ENCODE measurements at places on chromosomes 2 and 18. TPM values are rescaled to one million over a fixed set of nuclear protein-coding genes. Genes with fewer than 3 reads are reported as not detected.

- no peak for ATAC-seq
These were observed 2.5 kb upstream of the DNAJC10 start for GRCh38 chr2:182713601-182714000.

- no peak for ATAC-seq
These were observed 42.5 kb downstream of the MYO7B start for GRCh38 chr2:127577973-127578372.

- peak; percentile 44 for ATAC-seq
These were observed 2.3 kb upstream of the MAL start for GRCh38 chr2:95023222-95023597.

GRCh38 chr2:29009711-29010677, 28.9 kb downstream of the TOGARAM2 start:
- no peak for ATAC-seq

GRCh38 chr2:15858466-15858865, 81.9 kb upstream of the MYCN start:
- ATAC-seq, result no peak

DNA sequence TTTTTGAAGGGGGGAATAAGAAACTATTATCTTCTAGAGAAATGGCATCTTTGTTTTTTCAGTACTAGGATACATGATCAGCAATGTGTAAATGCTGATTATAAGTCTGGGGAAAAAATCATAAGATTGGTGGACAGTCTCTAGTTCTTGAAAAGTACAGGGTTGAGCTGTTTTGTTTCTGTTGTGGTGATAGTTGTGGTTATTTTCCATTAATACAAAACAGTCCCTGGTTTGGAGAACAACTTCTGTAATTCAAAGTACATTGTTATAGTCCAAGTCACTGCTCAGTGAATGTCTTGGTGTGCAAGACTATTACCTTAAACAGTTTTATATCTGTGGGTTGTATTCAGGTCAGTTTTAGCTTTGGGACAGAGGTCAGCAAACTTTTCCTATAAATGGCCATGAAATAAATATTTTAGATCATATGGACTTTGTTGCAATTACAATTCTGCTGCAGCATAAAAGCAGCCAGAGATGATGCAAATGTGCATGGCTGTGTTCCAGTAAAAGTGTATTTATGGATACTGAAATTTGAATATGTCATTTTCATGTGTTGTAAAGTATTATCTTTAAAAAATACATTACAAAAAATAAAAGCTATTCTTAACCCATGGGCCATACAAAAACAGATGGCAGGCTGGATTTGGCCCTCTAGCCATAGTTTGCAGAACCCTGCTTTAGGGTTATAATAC, 111.0 kb downstream of the CERS6 start:
- ATAC-seq, result no peak

GRCh38 chr2:212677466-212677865, 138.9 kb upstream of the ERBB4 start:
- no peak for ATAC-seq

DNA sequence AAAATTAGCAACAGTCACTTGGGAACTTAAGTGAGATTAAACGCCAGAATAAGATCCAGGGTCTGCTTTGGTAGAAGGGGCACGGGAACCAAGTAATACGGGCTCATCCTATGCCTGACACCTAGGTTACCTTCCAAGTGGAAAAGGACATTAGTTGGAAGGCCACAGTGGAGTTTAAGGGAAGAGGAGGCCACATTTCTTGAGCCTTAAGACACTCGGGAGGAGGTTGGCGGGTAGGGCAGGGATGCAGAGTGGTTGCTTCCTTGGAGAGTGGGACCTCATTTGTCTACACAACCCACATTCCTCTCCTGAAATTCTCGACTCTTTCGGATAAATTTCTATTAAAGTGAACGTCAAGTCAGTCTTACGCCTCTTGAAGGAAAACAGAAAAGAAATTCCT, 510 bp upstream of the DNAH6 start:
- no peak for ATAC-seq

GRCh38 chr18:76914314-76914713, 92.0 kb downstream of the ZNF236 start:
- no peak for ATAC-seq

Gene EFEMP1
- total RNA-seq, result not detected

DNA sequence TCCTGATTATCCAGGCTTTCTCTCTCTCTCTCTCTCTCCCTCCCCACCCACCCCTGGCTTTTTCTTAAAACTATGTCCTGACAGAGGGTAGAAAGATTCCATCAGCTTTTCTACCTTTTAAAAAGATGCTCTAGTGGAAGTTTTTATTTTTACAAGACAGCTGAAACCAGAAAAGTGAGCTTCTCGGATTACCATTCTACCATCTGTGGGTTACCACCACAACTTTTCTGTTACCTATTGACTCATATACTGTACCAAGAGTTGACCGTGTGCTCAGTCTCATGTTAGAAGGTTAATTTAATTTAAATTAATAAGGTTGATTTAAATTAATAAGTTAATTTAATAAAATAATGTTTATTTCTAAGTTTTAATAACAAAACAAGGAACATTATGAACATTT, 137.6 kb downstream of the UPP2 start:
- no peak for ATAC-seq

Gene SCTR
- not detected for total RNA-seq

GRCh38 chr2:191382801-191383200, 137.6 kb downstream of the MYO1B start:
- ATAC-seq, result no peak

DNA sequence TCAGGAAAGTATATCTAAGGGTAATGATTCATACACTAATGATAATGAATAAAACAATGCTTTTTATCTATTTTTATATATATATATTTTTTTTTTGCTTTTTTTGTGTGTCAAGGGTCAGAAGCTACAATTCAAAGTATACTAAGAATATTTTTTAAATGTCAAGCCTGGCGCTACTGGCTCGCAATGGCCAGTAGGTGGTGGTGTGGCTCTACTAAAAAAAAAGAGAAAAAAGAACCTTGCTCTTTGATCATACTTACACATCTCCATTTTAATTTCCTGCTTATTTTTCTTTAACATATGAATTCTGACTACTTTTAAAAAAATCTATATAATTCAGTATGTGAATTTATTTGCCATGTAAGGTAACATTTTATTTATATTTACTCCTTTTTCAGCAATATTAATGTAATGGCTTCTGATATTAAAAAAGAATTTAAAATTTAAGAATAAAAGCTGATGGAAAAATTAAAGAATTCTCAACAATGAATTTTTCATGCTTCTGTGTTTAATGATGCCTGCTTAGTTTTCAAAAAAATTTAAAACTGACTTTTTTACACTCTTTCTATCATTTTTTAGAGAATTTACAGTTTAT, 232.9 kb downstream of the GULP1 start:
- ATAC-seq, result no peak

DNA sequence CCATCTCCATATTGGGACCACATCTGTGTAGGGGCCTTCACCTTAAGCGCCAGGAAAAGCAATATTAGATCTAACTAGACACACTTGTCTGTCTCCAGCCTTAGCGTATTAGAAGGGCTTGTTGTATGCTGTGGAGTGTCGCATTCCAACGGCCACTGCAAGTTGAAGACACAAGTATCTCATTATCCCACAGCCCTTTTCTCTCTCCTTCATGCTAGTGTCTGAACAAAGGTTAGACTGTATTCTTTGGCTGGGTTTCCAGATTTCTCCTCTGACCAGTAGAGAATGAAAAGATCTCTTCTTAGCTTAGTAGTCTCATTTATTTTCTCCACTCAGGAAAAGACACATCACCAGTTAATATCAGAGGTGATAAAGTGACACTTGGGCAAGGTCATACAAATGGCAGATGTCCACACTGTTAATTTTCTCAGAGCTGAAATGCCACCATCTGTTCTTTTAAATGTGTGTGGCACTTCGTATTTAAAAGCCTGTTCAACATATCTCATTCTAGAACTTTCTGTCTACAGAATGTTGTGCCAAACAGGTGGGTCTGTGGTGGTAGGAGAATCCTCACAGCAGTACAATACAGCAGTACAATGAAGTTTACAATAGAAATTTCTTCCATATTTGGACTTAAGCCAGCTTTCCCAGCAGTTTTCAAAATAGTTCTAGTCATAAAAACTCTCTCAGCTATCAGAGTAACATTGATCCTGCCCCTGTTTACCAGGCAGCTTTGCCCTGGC, 94.0 kb upstream of the ITGA6 start:
- no peak for ATAC-seq

Gene CACNB4
- 0.16 TPM for total RNA-seq

Gene CRYGC
- total RNA-seq, result not detected

GRCh38 chr2:120821446-120822160, 85.9 kb downstream of the GLI2 start:
- no peak for ATAC-seq

Gene AQP12A
- total RNA-seq, result not detected

DNA sequence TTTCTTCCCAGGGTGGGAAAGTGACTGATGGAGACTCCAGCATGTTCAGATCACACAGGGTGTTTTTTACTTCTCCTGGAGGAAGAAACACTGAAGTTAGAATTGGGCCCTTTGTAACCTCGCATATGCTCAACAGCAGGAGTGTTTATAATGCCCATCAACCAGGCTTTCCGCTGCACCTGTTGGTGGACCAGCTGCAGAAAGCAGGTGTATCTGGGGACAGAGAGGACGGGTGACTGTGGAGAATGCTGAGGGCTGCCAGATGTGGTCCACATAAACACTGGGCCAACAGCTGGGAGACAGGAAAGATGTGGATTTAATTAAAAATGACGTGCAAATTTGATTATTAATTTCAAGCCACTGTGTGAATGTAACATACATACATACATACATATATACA, 335.5 kb upstream of the SPRED2 start:
- no peak for ATAC-seq

DNA sequence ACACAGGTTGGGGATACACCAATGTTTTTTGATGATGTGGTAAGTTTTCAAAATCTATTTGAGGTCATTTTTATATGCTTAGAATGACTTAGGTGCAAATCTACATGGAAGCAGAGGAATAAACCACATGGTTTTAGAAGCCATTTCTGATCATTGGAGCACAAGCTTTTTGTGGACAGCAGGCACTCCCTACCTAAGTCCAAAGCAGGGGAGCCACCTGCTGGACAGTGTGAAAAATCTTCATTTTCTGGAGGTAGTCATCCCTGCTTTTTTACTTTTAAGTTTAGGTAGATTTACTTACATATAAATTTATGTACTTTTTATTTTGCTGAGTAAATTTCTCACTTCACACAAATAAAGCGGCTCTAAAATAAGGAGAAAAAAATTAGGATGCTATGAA, 323.2 kb downstream of the PLCL1 start:
- ATAC-seq, result peak; percentile 65

Gene DSC1
- total RNA-seq, result not detected

GRCh38 chr2:19580830-19581229, 222.4 kb upstream of the OSR1 start:
- no peak for ATAC-seq

Gene CPLX4
- not detected for total RNA-seq

Gene ITGAV
- 10.0 TPM for total RNA-seq

Gene RAPGEF4
- 2.2 TPM for total RNA-seq

- ATAC-seq, result no peak
These were observed 35.6 kb downstream of the OSBPL6 start for GRCh38 chr2:178229927-178230326.

Gene ELOA2
- total RNA-seq, result not detected

- no peak for ATAC-seq
These were observed 334.5 kb downstream of the SMAD2 start for GRCh38 chr18:47595831-47596501.

DNA sequence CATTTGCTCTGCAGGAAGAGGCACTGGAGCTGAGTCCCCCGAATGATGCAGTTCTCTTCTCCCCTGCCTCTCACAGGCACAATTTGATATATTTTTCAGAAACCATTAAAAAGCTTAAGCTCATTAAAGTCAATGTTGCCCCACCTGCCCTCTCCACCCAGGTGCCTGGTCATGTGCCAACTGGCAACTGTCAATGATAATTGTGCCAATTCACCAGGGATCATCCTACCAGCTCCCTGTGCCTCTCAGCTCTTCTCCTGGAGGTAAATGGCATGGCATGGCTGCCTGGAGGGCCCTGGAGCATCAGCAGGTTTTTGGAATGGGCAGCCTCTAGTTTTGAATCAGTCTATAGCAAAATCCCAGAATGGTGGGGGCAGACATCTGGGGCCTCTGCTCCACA, 279.6 kb upstream of the ID2 start:
- ATAC-seq, result no peak

Gene IL36RN
- not detected for total RNA-seq

Gene ALK
- total RNA-seq, result not detected

- peak; percentile 96 for ATAC-seq
These were observed 77.3 kb upstream of the RPL31 start for GRCh38 chr2:100924520-100925451.

Gene GREB1
- total RNA-seq, result 0.95 TPM

GRCh38 chr2:170485254-170486026, 229.7 kb upstream of the SP5 start:
- ATAC-seq, result no peak

- ATAC-seq, result no peak
These were observed 59.4 kb upstream of the SH3RF3 start for GRCh38 chr2:109069331-109070194.

GRCh38 chr2:144194326-144195071, 325.4 kb downstream of the ZEB2 start:
- ATAC-seq, result peak; percentile 64

- no peak for ATAC-seq
These were observed 54.5 kb upstream of the WDR75 start for GRCh38 chr2:189386741-189387140.

GRCh38 chr2:10848541-10848940, 36.0 kb upstream of the PDIA6 start:
- no peak for ATAC-seq

Gene HOXD12
- not detected for total RNA-seq

Gene INPP1
- 15.5 TPM for total RNA-seq

Measured in activated T-helper 17 cell treated with anti-CD3 and anti-CD28 coated beads, Interleukin-2, amount 50 U/mL, for 72 hours (primary cell).